ENCODE measurements at places on chromosomes 5 and 9.
A peak's percentile ranks its signal among the peaks of the same experiment; 100 is the strongest.

DNA sequence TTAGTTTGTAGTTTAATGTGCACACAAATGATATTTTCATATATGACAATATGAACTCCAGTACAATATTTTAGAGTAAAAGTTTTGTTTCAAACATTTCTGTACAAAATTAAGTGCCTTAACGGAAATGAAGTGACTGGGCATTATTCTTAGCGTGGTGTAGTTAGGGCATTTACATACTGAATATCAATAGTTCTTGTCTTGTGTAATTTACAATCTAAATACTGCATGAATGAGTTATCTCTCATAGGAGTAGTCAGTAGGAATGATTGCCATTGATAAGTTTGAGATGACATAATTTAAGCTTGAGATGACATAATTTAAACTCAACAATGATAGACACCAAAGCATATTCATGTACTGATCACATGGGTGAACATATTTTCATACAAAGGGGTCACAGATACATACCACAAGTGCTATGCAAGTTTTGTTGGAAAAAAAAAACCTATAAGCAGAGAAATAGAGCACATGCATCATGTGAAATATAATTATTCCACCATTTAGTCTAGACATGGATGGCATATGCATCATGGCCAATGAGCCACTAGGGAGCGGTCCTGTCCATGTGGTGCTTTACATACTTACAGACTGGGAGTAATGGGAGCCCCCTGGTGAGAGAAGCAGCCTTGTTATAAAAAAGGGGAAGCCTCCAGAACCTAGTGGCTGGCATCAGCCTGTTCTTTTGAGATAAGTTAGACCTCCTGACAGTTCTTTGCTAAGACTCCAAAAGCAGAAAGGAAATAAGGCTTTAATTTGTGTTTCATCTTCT lies 1523.9 kb downstream of the MAT2B start:
- peak; percentile 40 for DNase-seq

- DNase-seq: peak; percentile 51
Measured at GRCh38 chr5:156094001-156094400, 233.0 kb upstream of the SGCD start.

GRCh38 chr5:34021334-34021733 lies 13.5 kb upstream of the AMACR start:
- DNase-seq: no peak

- no peak for DNase-seq
Measured at GRCh38 chr5:98514215-98514614, 259.2 kb upstream of the RGMB start.

All from A172 (cell line).